ENCODE measurements at places on chromosomes 7 and 10.
A peak's percentile ranks its signal among the peaks of the same experiment; 100 is the strongest.

DNA sequence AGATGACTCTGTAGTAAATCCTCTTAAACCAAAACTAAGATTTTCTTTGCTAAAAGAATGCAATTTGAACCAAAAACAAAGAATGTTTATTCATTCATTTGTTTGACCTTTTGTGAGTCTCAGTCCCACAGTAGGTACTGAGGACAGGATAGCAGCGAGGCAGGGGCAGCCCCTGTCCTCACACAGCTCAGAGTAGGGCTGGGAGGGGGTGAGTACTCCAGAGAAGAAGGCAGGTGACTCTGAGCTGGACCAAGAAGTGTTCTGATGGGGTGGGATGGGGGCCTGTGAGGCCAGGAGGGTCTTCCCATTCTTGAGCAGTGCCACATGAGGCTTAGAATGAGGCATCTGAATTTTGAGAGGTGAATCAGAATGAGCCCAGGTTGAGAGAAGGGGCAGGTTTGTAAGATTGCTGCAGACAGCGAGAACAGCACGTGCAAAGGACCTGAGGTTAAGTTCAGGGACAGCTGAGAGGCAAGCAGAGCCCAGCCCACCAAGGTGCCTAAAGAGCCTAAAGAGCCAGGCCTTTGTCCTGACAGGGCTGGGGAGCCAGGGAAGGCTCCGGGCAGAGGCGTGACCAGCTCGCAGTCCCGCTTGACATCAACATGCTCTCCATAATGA lies 56.9 kb upstream of the CHST15 start:
- DNase-seq: no peak

- no peak for DNase-seq
Observed at GRCh38 chr10:69407621-69408301, 9.0 kb downstream of the TACR2 start.

DNA sequence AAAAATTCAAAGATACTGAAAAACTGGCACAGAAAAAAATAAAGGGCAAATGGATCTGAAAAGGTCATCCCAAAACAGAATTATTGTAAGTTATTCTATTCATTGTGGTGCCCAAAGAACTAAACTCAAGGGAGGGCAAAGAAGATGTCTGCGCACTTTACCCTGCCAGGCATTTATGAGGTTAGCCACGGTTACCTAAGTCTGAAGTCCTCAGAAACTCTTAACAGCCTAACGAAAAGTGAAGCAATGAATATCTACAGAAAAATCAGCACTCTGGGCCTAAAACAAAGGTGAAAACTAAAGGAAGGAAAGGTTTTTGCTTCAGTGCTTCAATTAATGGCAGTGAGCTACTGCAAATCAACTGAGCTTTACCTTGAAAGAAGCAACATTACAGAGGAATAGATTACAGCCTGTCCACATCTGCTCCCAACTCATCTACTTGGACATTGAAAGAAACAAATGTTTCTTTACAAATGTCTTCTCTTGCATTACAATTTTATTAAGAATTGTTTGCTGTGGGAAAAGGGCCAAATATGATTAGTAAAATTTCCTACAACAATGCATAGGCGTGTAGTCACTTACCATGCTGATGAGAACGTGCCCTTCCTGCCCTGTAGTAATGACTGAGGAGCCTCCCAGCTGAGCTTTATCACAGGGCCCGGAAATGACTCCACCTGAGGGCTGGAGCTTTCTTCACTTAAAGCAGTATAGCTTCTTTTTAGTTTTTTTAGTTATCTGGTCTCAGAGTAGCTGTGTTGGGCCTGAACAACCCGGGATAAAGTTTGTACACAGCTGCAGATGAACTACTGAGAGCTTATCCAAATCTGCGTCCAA lies at the start of gene TUBAL3:
Gene TUBAL3, minus strand, starts transcription at position 621 of the 834 bp plus-strand sequence. Its CDS starts 36 bp downstream, at position 585.
- no peak for DNase-seq

GRCh38 chr10:124032971-124033886 lies 60.2 kb downstream of the CHST15 start:
- DNase-seq: no peak

GRCh38 chr7:69017208-69017607 lies 581.1 kb upstream of the AUTS2 start:
- DNase-seq: no peak

GRCh38 chr7:83546586-83546985 lies 102.4 kb downstream of the SEMA3E start:
- no peak for DNase-seq

- no peak for DNase-seq
Observed at GRCh38 chr10:1169981-1170866, 114.0 kb downstream of the WDR37 start.

GRCh38 chr7:76291351-76292212 lies 10.9 kb upstream of the HSPB1 start:
- DNase-seq: peak; percentile 93

DNA sequence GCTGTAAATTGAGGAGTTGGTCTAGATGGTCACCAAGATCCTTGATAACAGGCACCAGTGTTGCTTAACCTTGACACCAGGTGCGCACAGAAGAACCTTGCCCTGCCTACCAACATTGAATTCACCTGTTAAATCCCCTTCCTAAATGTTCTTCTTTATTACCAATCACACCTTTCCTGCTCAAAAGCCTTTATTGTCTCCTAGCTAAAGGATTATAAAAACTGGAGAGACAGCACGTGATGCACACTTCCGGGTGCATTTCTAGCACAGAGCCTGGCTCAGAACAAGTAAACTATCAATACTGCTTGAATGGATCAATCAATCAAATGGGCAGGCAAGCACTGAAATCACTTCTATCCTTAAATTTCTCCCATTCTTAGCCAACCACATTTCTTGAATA lies 56.3 kb downstream of the SVIL start:
- DNase-seq: no peak

- DNase-seq: no peak
Observed at GRCh38 chr7:30521532-30521931, 16.9 kb upstream of the GGCT start.

- no peak for DNase-seq
Observed at GRCh38 chr10:72257051-72257892, 16.5 kb upstream of the DDIT4 start.

DNA sequence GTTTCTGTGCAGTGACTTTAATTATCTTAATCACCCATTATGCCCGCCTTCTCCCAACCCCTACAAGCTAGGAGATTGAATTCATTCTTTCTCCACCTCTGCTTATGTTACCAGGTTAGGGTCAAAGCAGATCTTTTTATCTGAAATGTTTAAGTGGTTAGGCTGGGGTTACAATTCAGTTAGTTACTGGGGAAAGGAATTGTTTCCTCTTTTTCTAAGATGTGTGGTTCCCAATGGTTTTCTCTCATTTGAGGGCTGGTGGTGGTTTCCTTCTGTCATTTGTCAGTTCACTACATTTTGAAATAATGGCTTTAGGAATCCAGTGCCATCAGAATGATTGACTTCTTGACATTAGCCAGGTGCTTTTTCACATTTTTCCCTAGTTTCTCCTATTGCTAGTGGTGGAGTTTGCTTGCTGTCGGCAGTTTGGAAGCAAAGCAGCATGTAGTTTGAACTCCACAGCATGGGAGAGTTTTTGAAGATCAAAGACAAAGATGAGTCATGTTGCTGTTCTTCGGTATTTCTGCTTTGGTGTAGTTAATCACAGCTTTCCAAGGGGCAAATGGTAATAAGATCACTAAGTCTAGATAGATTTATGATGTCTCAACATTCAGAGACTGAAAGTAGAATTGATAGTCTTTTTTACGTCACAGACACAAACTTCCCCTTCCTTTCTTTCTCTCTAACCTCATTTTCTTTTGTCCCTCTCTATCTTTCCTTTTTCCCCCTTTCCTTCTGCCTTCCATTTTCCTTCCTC lies 168.2 kb downstream of the SND1 start:
- no peak for DNase-seq

DNA sequence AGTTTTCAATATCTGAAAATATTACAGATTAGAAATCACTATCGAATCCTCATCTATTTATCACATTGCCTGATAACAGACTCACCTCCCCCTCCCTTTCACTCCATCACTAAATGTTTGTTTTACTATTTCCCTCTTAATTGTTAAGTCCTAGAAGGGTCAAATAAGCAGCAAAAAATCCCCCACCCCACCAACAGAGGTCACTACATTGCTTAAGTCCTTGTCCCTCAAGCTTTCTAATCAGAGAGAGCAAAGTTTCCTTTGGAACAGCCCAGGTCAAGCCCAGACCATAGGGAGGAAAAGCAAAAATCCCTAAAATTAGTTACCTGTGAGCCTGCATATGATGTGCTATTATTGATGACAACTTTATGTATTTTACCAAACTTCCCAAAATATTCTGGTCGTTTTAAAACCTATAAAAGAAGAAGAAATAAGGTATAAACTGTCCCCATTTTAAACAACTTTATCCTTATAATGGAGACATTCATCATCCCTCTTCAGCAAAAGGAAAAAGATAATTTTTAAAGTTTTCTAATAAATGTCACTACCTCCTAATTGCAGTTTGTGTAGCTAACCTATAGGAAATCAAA lies 95.0 kb downstream of the CNOT4 start:
- DNase-seq: no peak

GRCh38 chr7:106339513-106340246 lies 54.9 kb upstream of the NAMPT start:
- no peak for DNase-seq

DNA sequence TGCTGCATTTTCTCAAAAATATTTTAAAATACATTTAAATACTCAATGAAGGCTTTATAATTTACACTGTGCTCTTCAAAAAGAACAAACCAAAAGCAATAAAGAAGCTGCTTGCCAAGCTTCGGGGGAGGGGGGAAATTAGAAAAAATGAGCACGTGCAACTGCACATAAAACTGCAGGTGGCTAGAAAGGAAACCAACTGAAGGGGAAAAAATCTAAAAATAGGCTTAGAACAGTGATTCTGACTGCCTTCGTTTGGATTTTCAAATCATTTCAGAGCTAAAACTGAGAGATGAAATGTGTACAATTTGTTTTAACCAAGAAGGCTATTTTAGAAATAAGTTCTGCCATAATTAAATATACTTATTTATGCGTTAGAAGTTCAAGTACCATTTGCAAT lies 61.4 kb downstream of the ABI1 start:
- DNase-seq: no peak

DNA sequence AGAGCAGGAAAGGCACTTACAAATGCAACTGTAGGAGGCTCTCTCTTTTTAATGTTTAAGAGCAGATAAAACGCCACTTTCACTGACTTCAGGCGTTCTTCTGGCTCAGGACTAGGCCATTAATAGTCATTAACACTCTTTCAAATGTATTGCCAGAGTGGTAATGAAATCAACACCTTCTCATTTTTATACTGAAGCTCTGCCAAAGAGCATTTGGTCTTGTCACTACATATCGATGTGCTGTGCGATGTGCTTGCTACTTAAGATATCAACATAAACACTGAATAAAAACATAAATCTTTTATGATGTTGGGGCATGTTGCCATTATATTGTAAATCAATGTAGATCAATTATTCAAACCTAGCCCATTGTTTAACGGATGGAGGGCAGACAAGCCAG lies 634.7 kb downstream of the ARL4A start:
- no peak for DNase-seq

DNA sequence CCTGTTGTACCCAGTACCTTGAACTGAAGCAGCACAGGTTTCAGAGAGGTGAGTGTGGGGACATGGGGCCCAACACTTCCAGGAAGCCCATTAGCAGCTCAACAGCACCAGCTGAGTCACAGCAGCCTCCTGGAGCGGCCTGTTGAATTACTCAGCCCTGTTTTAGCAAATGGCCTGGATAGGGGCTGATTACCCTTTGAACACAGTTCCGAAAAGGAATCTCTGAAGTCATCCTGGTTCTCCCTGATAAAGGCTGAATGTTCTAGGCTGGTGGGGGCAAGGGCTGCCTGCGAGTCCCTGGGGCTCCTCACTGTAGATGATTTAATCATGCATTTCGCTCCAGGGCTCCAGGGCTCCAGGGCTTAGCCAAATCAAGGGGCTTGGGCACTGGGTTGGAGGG lies 287.5 kb downstream of the GRID1 start:
- DNase-seq: no peak

DNA sequence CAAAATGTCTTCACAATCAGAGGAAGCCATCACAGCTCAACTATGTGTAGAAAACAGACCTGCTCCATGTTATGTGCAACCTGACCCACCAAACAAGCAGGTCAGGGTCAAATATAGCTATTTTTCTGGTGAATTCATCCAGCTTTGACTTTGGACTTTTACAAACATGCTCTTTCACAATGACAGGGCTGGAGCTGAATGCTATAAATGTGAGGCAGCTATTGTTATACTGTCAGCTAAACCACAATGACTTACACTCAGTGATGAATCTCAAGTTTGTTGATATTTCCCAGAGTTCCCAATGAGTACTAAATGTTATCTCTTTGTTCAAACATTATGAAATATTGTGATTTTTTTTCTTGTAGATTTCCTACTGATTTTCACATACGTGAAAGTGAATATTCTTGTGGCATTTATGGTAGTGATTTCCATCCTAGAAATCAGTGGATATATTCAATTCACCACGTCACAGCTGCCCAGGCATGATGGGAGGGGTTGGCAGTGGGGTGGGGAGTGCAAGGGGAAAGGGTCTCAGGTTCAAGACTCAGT lies 2.5 kb upstream of the ITIH2 start:
- DNase-seq: no peak

- no peak for DNase-seq
Observed at GRCh38 chr10:1935912-1936311, 198.6 kb upstream of the ADARB2 start.

- no peak for DNase-seq
Observed at GRCh38 chr7:138713191-138713590, 12.0 kb upstream of the SVOPL start.

DNA sequence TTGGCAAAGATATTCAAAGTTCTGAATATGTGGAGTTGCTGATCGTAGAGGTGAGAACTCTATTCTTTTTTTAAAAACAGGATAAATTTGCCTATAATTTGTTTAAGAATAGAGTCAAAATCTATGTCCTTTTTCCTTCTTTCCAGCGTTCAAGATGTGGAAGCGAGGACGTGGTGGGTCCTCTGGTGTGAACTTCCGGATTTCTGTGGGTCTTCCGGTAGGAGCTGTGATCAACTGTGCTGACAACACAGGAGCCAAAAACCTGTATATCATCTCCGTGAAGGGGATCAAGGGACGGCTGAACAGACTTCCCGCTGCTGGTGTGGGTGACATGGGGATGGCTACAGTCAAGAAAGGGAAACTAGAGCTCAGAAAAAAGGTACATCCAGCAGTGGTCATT lies 40.5 kb upstream of the SP8 start:
- DNase-seq: no peak

DNA sequence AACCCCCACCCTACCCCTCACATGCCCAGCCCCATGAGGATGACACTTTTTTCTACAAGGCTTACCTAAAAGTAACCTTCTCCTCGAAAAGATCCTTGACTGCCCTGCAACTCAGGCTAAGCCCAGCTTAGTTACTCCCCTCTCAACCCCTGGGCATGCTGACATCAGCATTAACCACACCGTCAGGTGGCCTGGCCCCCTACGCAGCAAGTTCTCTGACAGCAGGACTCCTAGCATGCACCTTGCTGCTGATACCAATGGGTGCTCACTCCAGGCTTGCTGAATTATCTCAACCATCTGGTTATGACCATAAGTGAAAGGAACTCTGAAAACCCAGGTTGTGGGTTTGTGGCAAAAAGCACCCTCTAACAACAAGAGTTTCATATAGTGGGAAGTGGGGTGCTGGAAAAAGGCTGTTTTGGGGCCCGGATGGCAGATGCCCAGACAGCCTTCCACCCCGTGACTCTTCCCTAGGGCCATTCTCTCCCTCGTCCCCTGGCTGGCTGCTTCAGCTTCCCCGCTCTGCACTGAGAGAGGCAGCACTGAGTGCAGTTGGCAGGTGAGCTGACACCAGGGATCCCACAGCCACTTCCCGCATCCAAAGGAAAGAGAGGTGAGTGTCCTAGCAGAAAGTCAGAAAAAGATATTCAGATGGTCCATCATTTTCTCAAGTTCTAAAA lies 518.9 kb downstream of the KCNMA1 start:
- DNase-seq: no peak
